AG04450 (cell line): ENCODE measurements at places on chromosomes 1 and 21.

DNA sequence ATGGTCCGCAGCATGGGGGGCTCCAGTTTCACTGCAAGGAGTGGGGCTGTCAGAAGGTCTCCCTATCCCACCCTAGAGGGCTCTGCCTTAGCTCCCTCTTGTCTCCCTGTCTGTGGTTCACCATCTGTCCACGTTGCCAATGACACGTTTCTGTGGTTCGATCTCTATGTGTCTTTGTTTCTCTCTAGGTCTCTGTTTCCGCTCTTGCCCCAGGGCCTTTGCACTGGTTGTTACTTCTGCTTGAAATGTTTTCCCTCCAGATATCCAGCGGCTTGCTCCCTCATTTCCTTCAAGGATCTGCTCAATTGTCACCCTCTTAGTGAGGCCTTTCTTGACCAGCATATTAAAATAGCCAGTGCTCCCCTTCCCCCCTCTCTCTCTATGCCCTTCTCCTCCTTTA, 8.5 kb upstream of the MRPS15 start:
- DNase-seq = no peak

- no peak for DNase-seq
Measured at GRCh38 chr1:160935527-160936258, 18.9 kb downstream of the ITLN2 start.

GRCh38 chr1:226615876-226616275, 67.3 kb downstream of the STUM start:
- DNase-seq = no peak

DNA sequence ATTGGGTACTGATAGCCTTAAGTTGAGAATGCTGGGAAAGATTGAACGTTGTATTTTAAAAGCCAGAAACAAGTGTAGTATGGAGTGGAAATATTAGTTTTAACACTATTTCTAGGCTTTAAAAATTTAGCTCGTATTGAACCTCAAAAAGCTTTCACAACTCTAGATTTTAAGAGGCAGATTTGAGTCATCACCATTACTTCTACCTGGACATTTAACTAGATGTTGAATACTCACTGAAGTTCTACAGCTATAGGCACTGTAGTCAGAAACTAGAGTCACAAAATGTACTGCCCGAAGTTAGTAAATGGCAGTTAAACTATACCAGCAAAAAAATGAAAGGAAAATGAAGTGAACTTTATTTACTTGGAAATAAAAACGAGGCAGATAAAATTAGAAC, 96.5 kb downstream of the NEK7 start:
- DNase-seq = no peak

- DNase-seq = no peak
Measured at GRCh38 chr21:38628349-38628748, 130.1 kb upstream of the ERG start.

GRCh38 chr1:226123212-226123560, 60.7 kb downstream of the H3-3A start:
- no peak for DNase-seq
